ENCODE measurements at places on chromosomes 1 and 21. TPM values are rescaled to one million over a fixed set of nuclear protein-coding genes. Genes with fewer than 3 reads are reported as not detected.

Gene DDAH1
- total RNA-seq = 0.15 TPM

Gene OR2AK2
- total RNA-seq = not detected

Gene DMRTB1
- total RNA-seq = not detected

Gene RCSD1
- 174 TPM for total RNA-seq

DNA sequence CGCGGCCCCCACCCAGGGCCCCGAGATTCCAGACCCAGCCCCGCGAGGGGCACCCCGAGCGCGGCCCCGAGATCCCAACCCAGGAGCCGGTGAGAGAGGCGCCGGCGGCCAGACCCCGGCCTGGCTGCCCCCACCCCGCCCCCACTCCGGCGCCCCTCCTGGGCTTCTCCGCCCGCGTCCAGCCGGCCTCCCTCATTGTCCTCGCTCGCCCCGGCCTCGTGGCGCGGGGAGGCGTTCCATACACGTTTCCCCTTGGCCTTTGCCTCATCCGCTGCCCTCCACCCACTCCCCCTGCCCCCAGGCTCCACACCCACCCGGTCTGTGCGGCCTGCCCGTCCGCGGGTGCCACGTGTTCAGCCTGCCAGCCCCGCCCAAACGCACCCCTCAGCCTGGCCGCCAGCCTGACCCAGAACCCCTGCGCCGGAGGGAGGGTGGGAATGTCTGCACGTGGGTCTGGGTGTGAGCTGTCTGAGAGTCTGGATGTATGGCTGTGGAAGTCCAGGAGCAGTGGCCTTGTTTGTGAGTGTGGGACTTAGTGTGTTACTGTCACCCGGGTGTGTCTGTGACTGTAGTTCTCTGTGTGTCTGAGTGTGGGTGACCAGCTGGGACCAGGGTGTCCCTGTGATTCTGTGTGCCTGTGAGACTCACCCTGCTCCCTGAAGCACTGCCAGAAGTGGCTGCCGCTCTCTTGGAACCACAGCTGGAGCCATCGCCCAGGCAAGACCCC, 681 bp downstream of the B4GALT2 start:
- H3K27me3 ChIP-seq = no peaks in the 10 kb centered on the region
- DNase-seq = no peak
- peaks cover 34% of the 10 kb centered on the region for H3K4me1 ChIP-seq
- H3K27ac ChIP-seq = no peak overlapping the region
- peak overlapping the region; percentile 37 for H3K4me3 ChIP-seq

DNA sequence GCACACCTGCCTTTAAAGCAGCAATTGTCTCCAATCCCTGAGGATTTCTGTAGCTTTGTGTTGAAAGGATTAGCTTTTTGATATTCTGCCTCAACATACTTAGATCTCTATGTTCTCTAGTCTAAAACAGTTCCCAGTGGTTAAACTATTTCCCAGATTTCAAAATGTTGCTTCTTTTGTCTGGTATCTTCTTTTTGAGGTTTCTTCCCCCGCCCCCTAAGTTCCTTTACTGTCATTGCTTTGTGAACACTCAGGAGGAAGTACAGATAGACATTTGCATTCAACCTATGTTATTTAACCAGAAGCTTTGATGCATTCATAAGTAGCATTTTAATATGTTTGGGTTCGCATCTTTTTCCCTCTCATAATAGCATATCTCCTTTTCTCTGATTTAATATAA, 33.5 kb downstream of the CYYR1 start:
- no peak overlapping the region for H3K27ac ChIP-seq
- H3K36me3 ChIP-seq = no peaks in the 10 kb centered on the region
- H3K27me3 ChIP-seq = no peaks in the 10 kb centered on the region
- no peak overlapping the region for H3K4me3 ChIP-seq
- H3K4me1 ChIP-seq = no peaks in the 10 kb centered on the region
- no peak for DNase-seq

- DNase-seq = no peak
- peaks cover 8% of the 10 kb centered on the region for H3K4me1 ChIP-seq
- no peaks in the 10 kb centered on the region for H3K27me3 ChIP-seq
- no peaks in the 10 kb centered on the region for H3K36me3 ChIP-seq
- H3K4me3 ChIP-seq = no peak overlapping the region
Measured at GRCh38 chr1:158148468-158148867, 32.2 kb upstream of the CD1D start.

DNA sequence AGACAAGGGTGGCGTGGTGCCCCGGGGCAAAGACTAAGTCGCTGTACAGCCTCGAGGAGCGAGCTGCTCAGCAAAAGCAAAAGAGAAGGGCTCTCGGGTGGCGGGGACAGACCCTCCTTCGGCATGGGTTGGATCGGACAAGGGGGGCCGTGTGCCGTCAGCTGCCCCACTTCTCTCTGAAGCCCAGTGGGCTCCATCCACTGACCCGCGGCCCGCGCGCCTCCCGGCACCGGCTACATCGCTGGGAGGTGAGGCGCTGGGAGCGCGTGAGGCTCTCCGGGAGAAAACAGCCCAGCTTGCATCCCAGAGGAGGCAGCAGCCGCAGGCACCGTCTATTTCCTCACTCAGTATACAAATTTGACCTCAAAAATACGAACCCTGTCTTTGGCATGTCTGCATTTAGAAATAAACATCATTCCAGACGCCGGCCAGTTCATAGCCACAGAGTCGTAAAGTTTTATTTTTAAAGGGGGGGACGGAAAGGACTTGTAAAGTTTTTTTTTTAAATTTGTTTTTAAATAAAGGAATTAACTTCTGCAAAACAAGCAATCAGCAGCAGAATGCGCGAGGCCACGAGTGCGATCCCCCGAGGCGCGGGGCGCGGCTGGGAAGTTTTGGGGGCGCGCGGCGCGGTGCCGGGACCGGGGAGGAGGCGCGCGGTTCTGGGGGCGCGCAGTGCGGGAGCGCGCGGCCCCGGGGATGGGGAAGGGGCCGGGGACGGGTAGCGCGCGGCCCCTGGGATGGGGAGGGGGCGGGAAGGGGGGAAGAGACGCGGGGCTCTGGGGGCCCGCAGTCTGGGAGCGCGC, 689 bp upstream of the GPR137B start:
- H3K4me1 ChIP-seq = peaks cover 28% of the 10 kb centered on the region
- H3K4me3 ChIP-seq = peak overlapping the region; percentile 72
- no peak overlapping the region for H3K27ac ChIP-seq

DNA sequence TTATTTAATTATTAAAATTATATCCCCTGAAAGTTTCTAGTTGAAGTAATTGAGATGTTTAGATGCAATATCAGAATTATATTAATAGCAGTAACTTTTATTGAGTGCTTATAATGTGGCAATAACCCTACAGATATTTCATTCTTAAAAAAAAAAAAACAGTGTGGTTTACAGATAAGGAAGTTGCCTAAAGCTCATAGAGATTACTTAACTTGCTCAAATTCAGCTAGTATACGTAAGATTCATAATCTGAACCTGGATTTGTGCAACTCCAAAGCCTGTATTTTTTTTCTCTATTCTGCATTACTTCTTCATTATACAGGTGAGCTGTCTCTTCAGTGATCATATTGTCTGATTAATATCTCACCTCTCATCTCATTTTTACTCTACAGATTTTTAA, 156.0 kb upstream of the PTBP2 start:
- H3K36me3 ChIP-seq = no peaks in the 10 kb centered on the region
- H3K4me3 ChIP-seq = no peak overlapping the region
- no peak for DNase-seq

GRCh38 chr1:180973369-180973768, 49.3 kb downstream of the STX6 start:
- H3K4me3 ChIP-seq = no peak overlapping the region
- H3K36me3 ChIP-seq = peaks cover 63% of the 10 kb centered on the region
- H3K27me3 ChIP-seq = no peaks in the 10 kb centered on the region
- no peak overlapping the region for H3K27ac ChIP-seq
- H3K4me1 ChIP-seq = no peaks in the 10 kb centered on the region

DNA sequence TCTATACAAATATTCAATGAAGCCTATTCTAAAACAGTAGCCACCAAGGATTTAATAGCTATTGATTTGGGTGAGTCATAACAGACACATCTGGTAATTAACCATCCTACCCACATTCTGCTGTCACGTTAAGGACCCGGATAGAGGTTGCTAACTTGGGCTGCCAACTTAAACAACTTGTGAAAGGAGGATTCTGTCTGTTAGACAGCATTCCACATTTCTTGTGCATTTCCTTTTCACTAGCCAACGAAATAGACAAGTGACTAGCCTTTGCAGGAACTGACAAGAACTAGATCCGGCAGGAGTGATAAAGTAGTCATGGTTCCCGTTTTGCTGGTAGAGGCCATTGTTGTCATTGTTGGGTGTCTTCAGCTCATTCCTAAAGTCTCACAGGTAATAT, 9.5 kb downstream of the DSCAM start:
- no peaks in the 10 kb centered on the region for H3K36me3 ChIP-seq
- H3K27ac ChIP-seq = no peak overlapping the region
- no peaks in the 10 kb centered on the region for H3K27me3 ChIP-seq

Data from CD4-positive, CD25-positive, alpha-beta regulatory T cell (primary cell).